ENCODE measurements at places on chromosomes 13 and 19.

DNA sequence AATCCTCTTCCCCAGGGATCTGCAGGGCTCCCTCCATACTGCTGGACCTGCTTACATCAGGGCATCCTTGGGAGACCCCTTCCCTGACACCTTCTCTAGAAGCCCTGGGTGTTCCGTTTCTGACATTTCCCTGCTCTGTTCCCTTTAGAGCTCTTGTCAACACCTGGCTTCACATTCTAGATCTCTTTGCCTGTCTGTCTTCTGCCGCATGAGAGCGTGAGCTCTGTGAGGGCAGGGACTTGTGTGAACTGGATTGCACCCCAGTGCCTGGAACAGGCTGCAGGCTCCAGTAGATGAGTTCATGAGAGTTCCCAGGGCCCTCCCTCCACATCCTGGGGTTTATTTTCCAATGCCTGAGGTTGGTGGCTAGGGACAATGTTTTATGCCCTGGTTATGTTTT lies 651 bp downstream of the CEACAM7 start:
- no peak for DNase-seq

GRCh38 chr13:19725320-19725719 lies 57.4 kb downstream of the PSPC1 start:
- no peak for DNase-seq

GRCh38 chr13:98467263-98467985 lies 109.5 kb downstream of the STK24 start:
- no peak for DNase-seq

DNA sequence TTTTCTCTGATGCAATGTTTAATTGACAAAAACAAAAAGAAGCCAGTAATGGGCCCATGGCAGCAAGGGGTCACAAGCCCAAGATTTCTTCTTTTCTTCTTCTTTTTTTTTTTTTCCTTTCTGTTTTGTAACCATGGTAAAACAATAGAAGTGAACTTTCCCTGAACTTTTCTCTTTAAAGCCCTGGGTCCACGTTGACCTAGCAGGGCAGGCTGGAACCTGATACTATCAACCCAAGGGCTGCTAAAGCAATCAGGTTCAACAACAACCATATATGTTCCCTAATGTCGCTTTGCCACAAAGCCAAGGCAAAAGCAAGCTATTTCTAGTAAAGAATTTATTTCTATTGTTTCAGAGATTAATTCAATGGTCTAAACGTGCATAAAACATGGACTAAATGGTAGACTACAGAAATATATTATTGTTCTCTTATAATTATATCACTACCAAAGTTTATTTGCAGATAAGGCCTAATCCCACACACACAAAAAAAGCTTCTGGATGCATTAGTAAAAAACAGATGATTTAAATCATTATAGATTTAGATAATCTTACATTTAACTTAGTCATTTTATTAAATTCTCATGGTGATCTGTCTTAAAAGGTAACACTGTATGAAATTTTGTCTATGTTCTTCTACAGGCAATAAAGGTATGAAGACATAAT lies 153.9 kb downstream of the DACH1 start:
- DNase-seq: no peak

GRCh38 chr13:111855786-111856185 lies 211.2 kb upstream of the SOX1 start:
- DNase-seq: no peak

GRCh38 chr13:21104199-21105019 lies 43.0 kb upstream of the LATS2 start:
- no peak for DNase-seq

DNA sequence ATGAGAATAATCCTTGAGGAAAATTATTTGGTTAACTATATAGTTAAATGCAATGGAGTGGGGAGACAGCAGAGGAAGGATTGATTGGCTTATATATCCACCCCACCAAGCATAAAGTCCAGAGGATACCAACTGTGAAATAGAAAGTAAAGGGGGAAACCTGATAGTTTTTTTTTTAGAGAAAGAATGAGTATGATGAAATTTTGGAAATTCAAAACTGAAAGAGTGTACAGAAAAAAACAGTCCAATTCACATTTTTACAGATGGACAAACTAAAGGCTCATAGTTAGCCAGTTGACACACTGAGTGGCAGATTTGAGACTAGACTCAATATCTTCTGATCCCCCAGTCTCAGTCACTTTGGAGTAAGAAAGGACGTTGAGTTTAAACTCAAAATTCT lies 51.1 kb downstream of the FNDC3A start:
- DNase-seq: no peak

DNA sequence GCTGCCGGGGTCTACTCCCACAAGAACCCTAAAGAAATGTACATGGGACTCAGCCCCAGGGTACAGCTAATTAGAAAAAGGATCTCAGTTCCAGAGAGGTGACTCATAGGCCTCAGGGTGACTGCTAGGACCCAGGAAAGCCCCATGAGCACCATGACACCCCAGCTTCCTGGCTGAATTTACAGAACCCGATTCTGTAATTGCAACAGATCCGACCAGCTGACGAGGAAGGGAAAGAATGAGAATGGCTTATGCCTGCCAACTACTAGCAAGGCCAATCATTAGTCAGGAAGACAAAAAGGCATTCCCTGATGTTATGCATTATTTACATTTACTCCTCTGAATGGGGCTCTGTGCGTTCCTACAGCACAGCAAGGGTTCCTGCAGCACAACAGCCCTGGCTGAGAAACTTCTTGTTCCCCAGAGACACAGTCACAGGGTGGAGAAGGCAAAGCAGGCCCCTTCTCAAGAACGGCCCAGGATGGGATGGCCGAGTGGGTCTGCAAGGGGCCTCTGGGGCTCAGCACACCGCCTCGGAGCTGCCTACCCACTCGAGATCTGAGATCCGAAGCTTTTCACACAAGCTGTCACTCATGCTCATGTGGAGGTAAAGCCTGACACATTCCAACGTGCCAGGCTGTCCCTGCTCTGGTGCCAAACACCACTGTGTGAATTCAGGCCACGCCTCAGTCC lies 27.2 kb downstream of the PBX4 start:
- peak; percentile 99 for DNase-seq

DNA sequence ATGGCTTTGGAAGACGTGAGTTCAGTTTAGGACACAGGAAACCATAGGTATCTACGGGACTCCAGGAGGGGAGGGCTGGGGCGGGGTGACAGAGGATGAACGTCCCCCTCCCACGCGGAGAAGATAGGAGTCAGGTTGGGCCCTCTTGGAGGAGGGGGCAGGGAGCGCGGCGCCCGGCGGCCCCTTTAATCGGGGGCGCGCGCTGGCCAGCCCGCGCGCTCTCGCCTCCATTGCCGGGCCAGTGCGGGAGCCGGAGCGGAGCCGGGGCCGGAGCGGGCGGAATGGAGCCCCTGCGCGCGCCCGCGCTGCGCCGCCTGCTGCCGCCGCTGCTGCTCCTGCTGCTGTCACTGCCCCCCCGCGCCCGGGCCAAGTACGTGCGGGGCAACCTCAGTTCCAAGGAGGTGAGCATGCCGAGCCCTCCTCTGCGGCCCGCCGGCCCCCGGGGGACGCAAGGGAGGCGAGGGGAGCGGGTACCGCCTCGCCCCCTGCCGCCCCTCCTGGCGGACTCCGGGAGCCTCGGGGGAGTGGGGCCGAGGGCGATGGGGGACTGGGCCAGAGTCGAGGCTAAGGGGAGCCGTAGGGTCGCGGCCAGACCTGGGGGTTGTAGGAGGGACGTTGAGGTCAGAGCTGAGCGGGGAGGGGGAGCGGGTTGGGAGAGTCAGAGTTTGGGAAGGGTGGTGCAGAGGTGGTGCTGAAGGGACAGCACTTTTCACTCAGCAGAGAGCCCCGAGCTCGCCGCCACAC lies at the start of gene TMEM145:
TSS of gene TMEM145 (plus strand) at position 214 of the 744 bp plus-strand sequence. CDS start at position 282, 68 bp downstream.
- DNase-seq: peak; percentile 63

DNA sequence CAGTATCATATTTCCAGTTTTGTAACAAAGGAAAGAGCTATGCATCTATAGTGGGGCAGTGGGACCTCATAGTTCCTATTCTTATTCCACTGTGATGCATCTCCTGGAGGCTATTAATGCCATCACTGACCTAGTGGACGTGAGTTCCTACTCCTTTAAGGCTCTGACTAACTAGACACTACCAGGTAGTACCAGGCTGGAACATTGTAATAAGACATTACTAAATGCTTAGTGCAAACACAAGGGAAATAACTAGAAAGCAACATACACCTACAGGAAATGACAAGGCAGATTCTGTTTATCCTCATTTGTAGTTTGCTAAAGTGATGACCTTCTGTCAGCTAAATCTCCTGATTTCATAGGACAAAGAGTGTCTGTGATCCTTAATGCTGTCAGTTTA lies 192.5 kb downstream of the POSTN start:
- no peak for DNase-seq

DNA sequence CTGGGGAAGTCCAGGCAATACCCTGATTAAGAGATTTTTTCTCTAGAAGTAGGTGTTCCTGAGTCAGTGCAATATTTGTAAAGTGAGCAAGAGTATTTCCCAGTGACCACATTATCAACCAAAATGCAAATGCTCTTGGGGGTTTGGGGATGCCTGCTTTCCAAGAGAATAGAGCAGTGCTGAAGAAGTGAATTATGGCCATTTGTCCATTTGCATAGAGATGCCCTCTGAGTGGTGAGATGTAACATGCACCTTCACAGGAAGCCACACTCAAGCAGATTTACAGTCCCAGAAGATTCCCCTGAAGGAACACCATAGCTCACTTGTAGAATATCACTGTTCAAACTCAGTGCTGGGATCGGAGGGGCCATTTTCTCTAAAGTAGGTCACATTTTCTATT lies 71.8 kb downstream of the TNFSF11 start:
- no peak for DNase-seq

GRCh38 chr13:99894105-99894839 lies 77.3 kb downstream of the ZIC5 start:
- DNase-seq: no peak

GRCh38 chr13:59445812-59446211 lies 717.9 kb downstream of the DIAPH3 start:
- no peak for DNase-seq

DNA sequence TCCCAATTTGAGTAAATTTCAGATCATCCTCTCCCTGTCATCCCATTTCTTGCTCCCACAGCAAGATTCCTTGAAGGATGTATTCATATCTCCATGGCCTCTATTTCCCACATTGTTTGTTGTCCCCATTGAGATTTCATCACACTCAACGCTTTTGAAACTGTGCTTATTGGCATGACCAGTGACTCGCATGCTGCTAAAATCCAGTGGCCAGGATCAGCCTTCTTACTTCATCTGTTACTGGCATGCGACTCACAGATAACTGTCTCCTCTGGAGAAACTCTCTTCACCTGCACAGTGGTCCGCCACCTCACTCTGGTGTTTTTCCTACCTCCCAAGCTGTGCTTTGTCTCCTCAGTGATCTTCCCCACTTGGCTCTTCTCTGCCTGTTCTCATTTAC lies 95.8 kb downstream of the WASF3 start:
- DNase-seq: peak; percentile 54

DNA sequence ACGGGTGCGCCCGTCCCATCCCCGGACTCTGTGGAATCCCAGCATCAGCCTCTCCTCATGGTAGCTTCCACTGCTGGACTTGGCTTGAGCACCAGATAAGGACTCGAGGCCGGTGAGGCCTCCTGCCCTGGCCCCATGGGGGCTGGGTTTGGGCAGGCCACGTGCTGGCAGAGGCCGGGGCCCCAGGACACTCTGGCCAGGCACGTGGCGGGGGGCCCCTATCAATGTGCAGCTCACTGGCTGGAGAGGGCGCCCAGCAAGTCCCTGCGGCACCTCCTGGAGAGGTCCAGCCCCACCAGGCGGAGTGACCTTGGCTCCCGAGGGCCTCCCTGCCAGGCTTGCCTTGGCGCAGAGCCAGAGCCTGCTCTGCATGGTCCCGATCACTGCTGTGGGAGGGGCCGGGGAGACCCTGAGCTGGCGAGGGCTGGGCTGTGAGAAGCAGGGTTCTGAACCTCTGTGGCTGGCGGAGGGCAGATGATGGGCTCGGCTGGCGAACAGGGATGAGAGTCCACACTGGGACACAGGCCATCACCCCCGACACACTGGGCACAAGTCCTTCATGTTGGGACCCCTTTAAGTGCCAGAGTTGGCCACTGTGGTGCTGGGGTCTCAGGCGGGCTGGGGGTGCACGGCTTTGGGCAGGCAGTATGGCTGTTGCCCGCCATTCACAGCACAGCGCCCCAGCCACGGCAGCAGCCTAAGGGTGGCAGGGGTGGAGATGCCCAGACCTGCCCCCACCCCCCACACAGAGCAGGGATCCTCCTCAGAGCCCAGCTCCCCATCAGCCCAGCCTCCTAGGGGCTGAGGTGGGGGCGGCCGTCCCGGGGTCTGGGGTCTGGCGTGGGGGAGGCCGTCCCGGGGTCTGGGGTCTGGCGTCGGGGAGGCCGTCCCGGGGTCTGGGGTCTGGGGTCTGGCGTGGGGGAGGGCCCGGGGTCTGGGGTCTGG lies 19.1 kb downstream of the CEBPG start:
- DNase-seq: no peak

DNA sequence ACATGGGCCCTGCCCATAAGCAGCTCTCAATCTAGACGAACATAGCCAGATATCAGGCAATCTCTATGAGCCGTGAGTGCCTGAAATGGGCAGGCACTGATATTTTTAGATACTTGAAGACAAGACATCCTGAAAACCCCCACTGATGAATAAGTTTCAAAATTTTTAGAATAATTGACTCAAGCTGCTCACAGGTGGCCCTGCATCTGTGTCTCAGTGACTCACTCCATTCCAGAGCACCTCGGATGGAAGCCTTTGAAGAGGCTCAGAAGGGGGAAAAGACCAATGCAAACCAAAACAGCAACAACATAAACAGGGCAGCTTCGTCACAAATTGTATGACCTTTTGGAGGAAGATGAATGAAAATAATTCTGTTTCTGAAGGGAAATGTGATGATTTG lies 42.8 kb upstream of the SLC46A3 start:
- peak; percentile 45 for DNase-seq

DNA sequence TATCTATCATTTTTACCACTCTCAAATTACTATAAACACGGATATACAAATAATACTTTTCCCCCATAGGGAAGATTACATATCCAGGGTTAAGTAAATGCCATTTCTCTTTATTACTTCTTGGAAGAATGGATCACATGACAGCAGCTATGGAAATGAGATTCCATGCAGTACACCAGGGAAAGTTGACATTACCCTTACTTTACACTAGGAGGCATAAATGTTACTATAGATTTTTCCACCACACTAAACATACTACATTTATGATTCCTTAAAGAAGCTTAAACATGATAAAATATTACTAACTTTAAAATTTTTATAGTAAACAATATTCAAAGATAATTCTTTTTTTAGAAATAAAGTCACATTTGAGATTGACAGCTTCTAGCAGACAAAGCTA lies 611.4 kb downstream of the PCDH9 start:
- peak; percentile 47 for DNase-seq
